ENCODE measurements at places on chromosomes 3 and 15. TPM values are rescaled to one million over a fixed set of nuclear protein-coding genes. Genes with fewer than 3 reads are reported as not detected.

Gene KCNH8
- not detected for total RNA-seq

Gene SAMMSON
- not detected for total RNA-seq

Gene NMB
- total RNA-seq: 1.7 TPM

Gene ROPN1
- not detected for total RNA-seq

Data from SJSA1 (cell line).